ENCODE measurements at places on chromosomes 3 and 15. TPM values are rescaled to one million over a fixed set of nuclear protein-coding genes. Genes with fewer than 3 reads are reported as not detected.

PEAK1 gene
- 211 TPM for total RNA-seq

REC114 gene
- total RNA-seq = not detected

GPR149 gene
- total RNA-seq = not detected

KBTBD12 gene
- total RNA-seq = not detected

SI gene
- not detected for total RNA-seq

RTP3 gene
- total RNA-seq = not detected

KCNAB1 gene
- total RNA-seq = 1.4 TPM

Data from spleen (tissue), 13 donors.